ENCODE measurements at places on chromosomes 3 and 15.

DNA sequence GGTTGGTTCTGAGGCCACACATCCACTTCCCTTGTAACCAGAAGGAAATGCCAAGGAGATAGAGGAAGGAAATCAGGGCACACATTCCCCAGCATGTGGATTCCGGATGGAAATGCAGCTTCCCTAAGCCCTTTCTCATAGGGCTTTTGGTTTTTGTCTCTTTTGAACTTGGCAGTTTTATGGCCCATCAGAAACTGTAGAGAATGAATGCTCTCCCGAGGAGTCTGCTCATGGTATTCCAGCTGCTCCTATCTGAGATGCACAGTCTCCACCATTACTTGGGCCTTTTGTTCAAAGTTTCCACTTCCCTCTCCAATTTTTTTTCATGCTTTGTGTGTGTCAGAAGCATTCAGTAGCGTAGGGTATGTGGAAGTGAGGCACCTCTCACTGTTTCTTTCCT, 21.2 kb downstream of the XYLB start:
- DNase-seq, result no peak

GRCh38 chr3:54094926-54095325, 27.4 kb upstream of the CACNA2D3 start:
- DNase-seq, result no peak

DNA sequence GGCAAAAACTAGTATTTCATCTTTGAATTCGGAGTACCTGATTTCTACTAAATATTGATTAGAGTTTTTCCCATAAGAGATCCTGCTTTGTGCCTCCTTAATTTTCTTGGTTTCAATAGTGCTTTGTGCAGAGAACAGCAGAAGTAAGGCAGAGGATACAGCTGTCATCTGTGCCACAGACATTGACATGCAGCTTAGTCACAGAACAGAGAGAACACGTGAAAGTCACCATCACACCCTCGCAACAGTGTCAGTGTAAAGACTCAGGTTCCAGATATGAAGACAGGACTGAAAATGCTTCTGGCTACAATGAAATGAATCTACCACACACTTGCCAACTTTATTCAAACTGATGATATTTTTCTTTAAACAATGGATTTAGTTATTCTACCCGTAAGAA, 942.8 kb upstream of the CFAP20DC start:
- DNase-seq, result no peak

DNA sequence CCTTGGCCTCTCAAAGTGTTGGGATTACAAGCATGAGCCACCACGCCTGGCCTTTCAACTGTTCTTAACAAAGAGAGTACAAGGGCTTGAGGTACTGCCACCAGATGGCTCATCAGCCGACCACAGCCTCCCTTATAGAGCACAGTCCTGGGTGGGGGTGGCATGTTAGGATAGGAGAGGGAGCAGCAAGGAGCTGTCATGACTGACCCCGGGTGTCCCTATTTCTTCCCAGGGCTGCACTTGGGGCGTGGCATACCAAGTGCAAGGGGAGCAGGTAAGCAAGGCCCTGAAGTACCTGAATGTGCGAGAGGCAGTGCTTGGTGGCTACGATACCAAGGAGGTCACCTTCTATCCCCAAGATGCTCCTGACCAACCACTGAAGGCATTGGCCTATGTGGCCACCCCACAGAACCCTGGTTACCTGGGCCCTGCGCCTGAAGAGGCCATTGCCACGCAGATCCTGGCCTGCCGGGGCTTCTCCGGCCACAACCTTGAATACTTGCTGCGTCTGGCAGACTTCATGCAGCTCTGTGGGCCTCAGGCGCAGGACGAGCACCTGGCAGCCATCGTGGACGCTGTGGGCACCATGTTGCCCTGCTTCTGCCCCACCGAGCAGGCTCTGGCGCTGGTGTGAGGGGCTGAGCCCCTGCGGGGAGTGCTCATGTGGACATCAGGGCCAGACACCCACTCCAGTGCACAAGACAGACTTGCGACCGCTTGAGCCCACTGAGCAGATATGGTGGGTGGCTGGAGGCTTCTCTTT, 2.1 kb downstream of the CHAC1 start:
- DNase-seq, result no peak

DNA sequence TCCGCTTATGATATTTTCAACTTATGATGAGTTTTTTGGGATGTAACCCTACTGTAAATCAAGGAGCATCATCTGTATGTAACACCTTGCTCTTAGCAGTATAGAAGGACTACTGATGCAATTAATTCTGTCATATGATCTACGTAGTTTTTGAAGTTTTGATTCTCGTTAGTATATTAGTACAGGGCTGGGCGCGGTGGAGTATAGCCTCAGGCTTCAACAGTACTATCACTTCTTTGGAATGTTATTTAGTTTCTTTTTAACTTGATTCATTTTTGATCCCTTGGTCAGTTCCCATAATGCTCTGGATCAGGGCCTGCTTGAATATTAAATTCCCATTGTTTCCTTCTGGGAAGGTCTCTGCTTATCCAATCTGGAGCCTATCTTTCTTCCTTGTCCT, 23.9 kb upstream of the AP4E1 start:
- no peak for DNase-seq

GRCh38 chr15:38195191-38195901, 57.3 kb upstream of the SPRED1 start:
- no peak for DNase-seq

GRCh38 chr3:146050691-146051090, 110.3 kb downstream of the PLOD2 start:
- no peak for DNase-seq

- DNase-seq, result no peak
Measured at GRCh38 chr3:195701042-195701915, 19.5 kb upstream of the MUC20 start.

GRCh38 chr3:119177321-119177720, 3.9 kb downstream of the UPK1B start:
- DNase-seq, result no peak

DNA sequence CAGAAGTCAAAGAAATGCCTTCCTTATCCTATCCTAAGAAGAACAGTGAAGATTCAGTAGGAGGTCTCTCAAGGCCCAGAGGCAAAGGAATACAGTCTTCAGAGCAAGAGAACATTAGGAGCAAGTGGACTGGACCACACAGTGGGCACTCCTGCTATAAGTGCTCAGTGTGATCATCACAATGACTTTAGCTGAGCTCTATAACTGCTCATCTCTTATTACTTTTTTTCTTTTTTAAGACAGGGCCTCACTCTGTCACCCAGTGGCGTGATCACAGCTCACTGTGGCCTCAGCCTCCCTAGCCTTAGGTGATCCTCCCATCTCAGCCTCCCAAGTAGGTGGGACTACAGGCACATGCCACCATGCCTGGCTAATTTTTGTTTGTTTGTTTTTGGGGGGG, 48.1 kb downstream of the COL8A1 start:
- no peak for DNase-seq

DNA sequence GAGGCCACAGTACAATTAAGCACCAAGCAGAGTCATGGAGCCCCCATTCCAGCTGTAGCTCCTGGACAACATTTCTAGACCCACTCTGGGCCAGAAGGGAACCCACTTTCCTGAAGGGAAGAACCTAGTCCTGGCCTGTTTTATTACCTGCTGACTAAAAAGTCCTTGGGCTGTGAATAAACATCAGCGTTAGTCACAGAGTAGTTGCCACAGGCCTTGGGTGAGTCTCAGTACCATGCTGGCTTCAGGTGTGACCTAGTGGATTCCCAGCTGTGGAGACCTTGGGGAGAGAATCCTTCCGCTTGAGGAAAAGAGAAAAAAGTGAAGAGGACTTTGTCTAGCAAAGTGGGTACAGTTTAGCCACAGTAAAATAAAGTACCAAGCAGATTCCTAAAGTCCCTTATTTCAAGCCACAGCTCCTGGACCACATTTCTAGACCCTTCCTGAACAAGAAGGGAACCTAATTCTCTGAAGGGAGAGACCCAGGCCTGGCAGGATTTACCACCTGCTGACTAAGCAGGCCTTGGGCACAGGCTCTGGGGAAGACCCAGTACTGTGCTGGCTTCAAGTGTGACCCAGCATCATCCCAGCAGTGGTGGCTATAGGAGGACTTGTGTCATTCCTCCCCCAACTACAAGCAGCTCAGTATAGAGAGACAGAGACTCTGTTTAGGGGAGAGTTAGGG, 118.3 kb upstream of the KCNH8 start:
- no peak for DNase-seq

DNA sequence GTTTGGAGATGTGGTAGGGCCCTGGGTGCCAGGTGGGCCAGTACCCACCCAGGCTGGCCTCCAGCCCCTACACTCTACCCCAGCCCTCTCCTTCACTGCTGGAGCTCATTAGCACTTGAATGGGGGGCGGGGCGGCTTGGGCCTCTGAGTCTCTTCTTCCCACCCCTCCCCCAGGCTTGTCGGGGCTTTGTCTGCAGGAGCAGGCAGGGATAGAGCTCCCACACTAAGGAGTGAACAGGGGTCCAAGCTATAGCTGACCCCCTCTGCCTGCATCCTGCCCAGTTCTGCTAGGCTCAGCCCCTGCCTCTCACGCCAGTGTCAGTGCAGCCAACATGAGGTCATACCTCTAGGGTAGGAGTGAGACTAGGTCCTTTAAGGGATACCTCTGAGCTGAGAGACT, 5.2 kb downstream of the GNAI2 start:
- no peak for DNase-seq

- no peak for DNase-seq
Measured at GRCh38 chr3:175526609-175527280, 667.6 kb downstream of the NAALADL2 start.

DNA sequence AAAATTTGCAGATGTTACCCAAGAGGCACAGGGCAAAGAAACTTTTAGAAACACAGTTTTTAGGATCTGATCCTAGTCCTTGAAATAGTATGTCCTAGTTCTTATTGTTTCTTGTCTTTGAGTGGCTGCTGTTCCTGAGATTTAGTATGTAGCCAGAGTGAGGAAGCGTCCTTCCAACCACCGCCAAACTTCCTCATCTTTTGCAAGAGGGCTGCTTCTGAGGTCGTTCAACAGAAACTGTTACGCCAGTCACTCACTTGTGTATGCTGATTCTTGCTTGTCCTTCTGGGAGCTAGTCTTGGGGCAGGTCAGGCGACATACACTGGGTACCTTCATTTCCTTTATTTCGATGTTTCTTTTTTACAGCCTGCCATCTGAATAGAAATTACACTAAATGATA, 577.3 kb upstream of the ZNF717 start:
- DNase-seq, result no peak

DNA sequence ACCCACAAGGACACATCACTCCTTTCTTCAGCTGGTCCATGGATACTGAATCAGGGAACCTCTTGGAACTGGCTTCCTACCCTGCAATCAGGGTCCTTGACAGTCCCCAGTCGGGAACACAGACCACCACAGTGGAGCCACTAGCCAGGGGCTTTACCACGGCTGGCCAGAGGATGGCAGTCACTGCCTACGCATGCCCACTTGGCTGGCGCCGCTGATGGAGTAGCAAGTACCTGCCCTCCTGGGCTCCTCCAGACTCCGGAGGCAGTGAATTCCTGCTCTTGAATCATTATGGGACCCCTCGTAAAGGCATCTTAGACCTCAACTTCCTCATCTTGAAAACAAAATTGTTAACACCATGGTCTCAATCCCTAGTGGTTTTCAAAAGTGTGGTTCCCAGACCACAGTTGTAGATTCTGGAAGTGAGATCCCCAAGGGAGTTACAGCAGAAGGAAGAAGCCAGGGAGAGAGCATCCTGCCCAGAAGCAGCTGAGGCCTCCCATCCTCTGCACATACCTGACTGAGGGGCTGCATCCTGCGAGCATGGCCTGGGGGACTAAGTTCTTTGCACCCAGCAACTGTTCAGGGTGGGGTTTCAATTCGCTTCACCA, 9.1 kb upstream of the SKIC8 start:
- peak; percentile 34 for DNase-seq

GRCh38 chr3:47605652-47606051, 27.0 kb upstream of the CSPG5 start:
- no peak for DNase-seq

- no peak for DNase-seq
Measured at GRCh38 chr15:80615783-80616391, 79.2 kb upstream of the ABHD17C start.

GRCh38 chr15:95840004-95840403, 490.5 kb upstream of the NR2F2 start:
- no peak for DNase-seq

DNA sequence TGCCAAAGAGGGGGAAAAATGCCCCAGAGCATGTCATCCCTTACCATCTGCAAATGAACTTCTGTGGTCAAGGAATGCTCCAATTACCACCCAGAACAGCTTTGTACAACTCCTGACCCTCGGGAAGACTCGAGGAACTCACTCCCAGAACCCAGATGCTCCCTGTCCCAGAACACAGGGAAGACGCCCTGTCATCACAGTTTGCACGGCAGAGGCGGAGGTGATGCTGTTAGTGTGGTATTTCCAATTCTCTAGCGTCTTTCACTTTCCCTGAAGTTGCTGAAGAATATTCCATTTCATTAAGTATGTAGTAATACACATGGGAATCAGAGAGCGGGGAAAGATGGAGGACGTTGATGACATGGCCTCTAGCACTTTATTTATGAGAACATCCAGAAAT, 193.7 kb downstream of the TIGIT start:
- DNase-seq, result no peak

DNA sequence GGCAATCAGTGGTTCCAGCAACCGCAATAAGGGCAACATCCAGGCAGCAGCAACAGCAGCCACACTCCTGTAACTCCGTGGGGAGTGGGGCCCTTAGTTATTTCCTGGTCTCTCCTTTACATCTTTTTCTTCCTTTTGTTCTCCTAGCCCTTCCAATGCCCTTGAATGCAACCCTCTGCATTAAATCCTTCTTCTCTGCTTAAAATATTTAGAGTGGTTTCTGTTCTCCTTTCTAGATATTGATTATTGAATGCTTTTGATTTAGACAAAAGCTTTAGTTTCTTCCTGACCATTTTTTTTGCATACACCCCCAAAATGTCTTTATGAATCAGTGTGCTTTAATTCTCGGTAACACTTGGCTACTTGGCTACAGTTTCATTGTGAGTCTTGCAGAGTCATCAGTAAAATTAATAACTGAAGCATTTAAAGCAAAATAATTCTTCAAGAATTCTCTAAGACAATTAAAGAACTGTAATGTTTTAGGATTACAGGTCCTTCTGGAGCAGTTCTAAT, 586.1 kb downstream of the MECOM start:
- DNase-seq, result no peak

DNA sequence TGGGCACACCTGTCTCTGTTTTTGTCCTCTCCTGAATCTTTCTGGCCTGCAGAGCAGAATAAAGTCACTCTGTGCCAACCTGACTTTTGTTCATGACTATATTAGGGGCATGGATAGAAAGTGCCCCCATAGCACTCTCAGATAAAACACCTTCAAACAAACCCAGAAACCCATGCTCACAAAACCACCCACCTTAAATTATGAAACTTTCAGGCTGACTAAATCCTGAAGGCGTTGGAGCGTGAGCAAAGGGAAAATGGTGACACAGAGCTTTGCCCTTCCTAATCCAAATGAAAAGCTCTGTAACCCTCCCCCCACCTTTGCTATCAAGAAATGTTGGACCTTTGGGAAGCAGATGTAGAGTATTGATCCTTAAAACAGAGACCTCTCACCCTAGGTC, 138.9 kb downstream of the IGF1R start:
- DNase-seq, result no peak

Measured in CD4-positive, alpha-beta T cell treated with Interleukin-10 for 1 hour (primary cell).